ENCODE measurements at places on chromosomes 6 and 20. TPM values are rescaled to one million over a fixed set of nuclear protein-coding genes. Genes with fewer than 3 reads are reported as not detected.

DNA sequence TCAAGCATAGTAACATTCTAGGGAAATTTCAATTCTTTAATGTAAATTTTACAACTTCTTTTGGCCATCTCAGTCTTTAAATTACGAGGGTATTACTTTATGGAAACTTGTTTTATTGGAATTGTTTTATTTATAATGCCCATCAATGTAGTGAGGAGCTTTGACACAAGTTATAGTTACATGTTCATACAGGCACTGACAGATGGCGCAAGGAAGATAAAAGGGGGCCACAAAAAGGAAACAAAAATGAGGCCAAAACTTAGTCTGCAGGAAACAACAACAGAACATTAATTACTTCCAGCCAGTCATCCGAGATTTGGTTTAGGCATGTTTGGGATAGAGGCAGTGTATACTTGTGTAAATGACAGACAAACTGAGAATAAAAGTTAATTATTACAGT is 18.3 kb downstream of the SESN1 start:
- no peak for DNase-seq

GRCh38 chr20:44856856-44857448 is 28.6 kb upstream of the YWHAB start:
- no peak for DNase-seq

DNA sequence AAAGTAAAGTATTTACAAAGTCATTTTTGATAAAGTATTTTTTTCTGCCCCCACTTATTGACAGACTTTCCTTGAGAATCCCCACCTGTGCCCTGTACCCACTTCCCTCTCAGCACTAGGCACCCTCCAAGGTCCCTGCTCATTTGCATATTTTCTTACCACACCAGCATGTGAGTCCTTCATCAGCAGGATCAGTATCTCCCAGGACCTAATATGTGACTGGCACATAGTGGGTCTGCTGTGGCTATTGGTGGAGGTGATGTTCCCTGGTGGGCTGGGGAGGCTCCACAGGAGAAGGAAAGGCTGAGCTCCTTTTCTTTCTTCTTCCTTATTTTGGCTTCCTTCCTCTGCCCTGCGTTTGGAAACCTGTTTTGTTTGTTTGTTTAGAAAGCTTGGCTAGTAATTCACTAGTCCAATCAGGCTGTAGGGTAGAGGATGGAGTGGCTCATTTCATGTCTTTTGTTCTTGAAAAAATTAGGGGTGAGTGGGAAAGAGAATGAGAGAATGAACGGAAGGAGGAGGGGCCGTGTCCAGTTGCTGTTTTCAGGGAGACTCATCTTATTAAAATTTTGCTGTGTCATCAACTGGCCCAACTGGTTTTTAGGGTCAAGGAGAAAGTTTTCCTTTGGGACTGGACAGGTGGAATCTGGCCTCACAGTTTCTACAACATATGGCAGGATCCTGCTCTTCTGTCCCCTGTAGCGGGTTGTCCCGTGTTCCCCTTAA is 2.8 kb upstream of the RNF24 start:
- peak; percentile 23 for DNase-seq

DNA sequence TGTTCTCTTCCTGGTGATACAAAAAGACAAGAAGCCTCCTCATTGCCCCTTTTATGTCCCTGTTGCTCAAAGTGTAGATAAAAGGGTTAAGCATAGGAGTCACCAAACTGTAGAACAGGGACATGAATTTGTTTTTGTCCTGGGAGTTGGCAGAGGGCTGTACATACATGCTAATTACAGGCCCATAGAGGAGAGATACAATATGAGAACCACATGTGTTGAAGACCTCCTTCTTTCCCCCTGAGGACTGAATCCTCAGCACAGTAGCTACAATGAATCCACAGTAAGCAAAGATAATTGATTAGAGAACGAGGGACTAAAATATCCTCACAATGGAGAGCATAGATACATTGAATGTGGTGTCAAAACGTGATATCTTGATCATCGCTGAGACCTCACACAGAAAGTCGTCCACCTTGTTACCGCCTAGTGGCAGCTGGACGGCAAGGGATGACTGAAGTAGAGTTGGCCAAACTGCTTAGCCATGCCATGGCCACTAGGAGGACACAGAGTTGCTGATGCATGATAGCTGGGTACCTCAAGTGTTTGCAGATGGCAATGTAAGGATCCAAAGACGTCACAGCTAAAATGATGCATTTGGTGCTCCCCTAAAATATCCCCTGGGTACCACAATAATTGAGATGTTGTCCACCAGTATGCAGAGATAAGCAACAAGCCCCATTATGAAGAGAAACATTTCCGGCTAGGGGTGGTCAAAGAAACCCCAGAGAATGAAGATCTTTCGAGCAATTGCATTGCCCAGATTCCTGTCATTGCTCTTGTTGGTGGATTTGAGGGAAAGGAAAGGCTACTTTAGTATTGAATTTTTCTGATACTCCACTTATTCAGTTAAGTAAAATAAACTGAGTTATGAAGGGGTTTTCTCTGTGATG is 15.0 kb downstream of the OR2B3 start:
- DNase-seq, result peak; percentile 17

DNA sequence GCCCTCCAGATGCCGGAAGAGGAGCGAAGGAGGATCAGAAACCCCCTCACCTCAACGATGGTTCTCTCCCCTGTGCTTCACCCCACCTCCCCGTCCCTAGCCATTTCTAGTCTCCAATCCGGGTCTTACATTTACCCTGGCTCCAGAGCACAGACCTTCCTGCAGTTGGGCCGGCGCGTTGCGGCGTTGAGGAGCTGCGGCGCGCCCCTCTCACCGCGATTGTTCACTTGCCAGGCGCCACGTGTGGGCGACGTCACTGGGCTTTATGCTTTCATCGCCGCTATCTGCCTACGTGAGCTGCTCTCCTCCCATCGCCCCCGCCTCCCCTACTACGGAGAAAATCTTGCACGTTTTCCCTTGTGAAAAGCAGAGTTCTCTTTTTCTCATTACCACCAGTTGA is at the start of gene CRISP2:
CRISP2 (minus strand) TSS at position 198 of the 400 bp plus-strand sequence. CDS start 4,347 bp downstream, outside the sequence.
- DNase-seq, result no peak

DNA sequence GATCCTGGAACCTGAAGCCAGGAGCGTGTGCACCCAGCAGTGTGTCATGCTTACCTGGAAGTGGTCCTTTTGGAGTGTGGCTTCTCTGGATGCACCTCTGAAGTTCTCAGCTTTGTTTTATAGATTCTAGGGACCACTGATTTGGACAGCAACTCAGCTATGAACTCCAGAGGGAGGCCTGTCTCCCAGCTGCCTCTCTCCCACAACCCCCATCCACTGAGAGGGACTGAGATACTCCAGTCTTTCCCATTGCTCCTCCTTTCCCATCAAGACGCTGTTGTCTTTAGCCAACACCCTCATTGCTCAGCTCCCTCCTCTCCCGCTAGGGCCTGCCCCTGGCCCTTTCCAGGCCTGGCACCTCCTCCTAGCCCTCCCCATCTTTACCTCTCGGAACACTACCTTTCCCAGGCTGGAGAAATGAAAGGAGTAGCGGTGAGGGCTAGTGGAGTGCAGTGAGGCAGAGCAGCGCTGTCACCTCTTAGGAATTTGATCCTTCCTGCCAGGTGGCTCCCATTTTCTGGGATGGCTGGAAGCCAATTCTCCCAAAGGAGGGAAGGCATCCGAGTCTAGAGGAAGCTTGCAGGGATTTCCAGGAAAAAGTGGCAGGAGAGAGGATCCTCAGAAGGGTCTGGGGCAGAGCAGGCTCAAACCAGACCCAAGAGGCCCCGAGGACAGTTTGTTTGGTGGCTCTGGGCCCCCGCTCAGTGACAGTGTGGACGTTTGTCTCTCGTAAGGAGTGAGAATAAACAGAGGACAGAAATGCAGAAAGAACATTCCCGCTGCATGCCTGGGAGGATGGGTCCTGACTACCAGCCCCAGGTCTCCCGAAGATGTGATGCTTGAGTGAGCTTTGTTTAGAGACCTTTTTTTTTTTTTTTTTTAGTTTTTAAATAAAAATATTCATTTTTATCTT is at the start of gene LRRN4:
LRRN4 (minus strand) TSS at position 285 of the 913 bp plus-strand sequence. CDS start 1,261 bp downstream, outside the sequence.
- DNase-seq, result no peak

- no peak for DNase-seq
Observed at GRCh38 chr6:126033696-126034095, 47.4 kb downstream of the TRMT11 start.

GRCh38 chr6:54427396-54427937 is 119.2 kb downstream of the TINAG start:
- no peak for DNase-seq

GRCh38 chr6:136189104-136189503 is 61.0 kb downstream of the MTFR2 start:
- DNase-seq, result no peak

- no peak for DNase-seq
Observed at GRCh38 chr20:63473555-63474449, 1.3 kb upstream of the KCNQ2 start.

DNA sequence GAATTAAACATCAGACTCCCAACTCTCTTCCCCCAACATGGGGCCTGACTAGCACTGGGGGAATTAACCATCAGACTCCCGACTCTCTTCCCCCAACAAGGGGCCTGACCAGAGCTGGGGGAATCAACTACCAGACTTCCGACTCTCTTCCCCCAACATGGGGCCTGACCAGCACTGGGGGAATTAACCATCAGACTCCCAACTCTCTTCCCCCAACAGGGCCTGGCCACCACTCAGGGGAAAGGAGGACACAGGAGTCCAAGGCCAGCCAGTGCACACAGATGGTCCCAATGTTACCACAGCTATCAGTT is 13.1 kb downstream of the CST7 start:
- no peak for DNase-seq

The OXT gene
- total RNA-seq, result 1.4 TPM

DNA sequence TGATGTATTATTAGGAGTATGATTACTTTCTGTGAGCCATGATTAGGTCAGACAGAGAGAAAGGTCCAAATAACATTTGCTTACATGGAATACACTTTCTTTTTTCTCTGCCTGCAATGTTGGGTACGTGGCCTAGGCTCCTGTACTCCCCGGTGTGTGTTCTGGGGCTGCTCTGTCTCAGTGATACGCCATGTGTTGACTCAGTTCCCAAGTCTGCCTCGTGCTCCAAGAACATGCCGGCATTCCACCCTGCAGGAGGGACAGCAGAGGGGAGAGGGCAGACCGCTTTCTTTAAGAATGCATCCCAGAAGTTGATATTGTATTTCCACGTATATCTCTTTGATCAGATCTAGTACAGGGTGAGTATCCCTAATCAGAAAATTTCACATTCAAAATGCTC is 33.3 kb upstream of the THBS2 start:
- DNase-seq, result no peak

DNA sequence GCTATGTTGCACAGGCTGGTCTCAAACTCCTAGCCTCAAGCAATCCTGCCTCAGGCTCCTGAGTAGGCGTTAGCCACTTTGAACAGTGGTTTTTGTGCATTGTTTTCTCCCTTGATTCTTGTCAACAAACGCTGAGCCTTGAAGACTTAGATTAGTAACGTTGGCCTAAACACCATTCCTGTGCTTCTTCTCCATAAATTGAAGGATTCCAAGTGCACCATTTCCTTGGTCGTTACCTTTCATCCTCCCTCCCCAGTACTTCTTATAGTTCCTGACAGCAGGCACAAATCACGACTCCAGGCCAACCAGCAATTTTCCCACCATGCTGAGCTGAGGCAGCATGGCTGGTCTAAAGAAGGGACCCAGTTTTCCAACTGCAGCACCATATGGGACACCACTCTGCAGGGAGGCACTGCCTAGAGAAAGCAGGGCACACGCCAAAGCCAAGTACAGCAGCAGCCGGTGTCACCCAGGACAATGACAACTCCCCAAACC is 8.9 kb downstream of the RPS10 start:
- no peak for DNase-seq

The COL19A1 gene
- 56.9 TPM for total RNA-seq

DNA sequence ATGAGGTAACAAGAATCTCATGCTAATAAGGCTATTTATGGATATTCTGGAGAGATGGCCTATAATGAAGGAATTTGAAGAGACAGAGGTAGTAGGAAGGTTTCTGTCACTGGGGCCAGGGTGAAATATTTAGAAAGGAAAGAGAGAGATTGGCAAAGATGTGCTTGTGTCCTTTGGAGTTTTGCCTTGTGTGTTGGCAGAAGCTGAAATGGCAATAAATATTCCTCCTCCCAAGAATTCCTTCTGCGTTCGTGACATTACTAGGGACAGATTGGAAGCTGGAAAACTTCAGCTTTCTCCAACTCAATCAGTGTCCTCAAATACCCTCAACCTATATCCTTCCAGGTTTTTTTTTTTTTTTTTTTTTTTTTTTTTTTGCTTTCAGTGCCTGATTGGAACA is 6.3 kb downstream of the SAMD5 start:
- DNase-seq, result no peak

GRCh38 chr6:19024737-19025136 is 637.6 kb downstream of the RNF144B start:
- DNase-seq, result no peak

The IMPG1 gene
- total RNA-seq, result not detected

GRCh38 chr6:15616261-15616660 is 46.6 kb downstream of the DTNBP1 start:
- DNase-seq, result no peak

GRCh38 chr6:165325609-165326008 is 16.2 kb upstream of the C6orf118 start:
- DNase-seq, result no peak

DNA sequence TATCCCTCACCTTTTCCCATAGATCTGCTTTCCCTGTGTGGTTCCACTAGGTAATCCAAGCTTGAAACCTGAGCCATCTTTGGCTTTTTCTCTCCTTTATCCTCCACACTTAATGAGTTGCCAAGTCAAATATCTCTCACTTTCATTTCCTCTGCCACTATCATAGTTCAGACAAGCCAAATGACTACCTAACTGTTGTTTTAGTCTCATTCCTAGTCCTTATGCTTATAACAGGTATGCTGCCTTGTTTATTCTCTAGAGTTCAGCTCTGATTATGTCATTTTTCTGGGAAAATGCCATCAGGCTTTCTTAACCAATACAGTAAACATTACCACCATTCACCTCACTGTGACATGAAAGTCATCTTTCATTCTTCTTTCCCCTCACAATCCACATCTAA is 6.5 kb downstream of the EFHC1 start:
- DNase-seq, result no peak

- no peak for DNase-seq
Observed at GRCh38 chr20:32522526-32522775, 62.7 kb downstream of the NOL4L start.

DNA sequence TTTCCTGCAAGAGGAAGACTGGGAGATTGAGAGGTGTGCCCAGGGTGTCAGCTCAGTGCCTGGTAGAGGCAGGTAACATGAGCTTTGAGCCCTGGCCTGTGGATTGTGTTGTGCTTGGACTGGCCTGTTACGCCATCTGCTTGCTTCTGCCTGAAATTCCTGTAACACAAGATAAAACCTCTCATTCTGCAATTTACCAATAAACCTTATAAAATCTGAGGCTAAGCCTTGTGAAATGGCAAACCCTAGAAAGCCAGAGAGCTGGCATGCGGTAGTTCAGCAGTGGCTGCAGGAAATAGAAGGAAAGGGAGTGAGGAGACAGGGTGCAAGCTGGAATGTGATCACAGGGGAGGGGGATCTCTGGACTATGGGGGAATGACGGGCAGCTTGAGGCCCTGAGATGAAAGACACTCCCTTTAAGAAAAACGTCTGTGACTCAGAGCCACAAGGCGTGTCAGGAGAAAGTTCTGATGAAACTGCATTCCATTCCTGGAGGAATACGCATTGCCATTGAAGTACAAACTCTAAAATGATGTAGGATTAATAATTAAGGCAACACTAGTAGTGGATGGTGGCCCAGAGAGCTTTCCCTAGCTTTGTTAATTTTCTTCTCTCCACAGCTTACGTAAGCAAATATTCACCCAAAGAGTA is 26.3 kb upstream of the TFAP2A start:
- DNase-seq, result no peak

Measured in B cell (primary cell).